Activated naive CD4-positive, alpha-beta T cell treated with anti-CD3 and anti-CD28 coated beads for 36 hours (primary cell): ENCODE measurements at places on chromosomes 16 and 17.

DNA sequence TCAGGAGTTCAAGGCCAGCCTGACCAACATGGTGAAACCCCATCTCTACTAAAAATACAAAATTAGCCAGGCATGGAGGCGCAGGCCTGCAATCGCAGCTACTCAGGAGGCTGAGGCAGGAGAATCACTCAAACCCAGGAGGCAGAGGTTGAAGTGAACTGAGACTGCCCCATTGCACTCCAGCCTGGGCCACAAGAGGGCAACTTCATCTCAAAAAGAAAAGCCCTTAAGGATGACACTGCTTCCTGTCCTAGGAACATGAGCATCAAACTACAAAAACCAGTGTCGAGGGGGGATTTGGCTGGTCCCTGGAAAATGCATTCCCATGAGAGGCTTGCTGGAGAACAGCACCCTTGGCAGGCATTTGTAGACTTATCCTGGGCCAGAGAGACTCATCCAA lies 449.5 kb upstream of the PSMD7 start:
- DNase-seq: peak; percentile 5

DNA sequence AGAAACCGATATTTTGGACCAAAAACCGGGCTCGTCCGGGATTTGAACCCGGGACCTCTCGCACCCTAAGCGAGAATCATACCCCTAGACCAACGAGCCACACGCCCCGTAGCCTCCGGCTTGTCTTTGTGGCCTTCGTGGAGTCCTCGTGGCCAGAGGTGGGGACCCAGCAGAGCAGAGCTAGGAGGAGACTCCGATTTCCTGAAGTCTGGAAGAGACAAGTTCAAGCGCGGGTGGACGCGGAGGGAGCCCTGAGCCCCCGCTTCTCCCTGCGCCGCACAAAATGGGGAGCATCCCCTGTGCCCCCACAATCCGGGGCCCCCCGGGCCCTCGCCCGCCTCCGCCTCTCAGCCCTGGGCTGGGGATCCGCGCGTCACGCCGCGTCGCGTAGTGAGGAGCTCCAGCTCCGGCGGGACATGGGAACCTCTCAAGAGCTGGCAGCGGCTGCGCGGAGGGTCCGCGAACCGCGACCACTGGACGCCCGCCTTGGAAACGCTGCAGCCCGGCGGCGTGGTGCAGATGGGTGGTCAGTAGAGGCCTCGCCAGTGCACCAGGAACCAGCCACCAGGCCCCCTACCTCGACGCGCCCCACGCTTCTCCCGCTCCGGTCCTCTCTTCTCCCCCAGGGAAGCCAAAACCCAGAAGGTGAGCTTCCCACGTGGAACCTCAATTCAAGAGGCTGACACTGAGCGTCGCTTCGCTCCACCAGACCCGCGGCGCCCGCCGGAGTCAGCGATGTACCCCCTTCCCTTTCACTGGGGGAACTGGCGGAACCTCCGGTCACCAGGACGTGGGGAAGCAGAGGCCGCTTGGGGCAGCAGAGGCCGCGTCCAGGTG lies 5.2 kb upstream of the OR1F1 start:
- DNase-seq: peak; percentile 72

- DNase-seq: peak; percentile 64
These were observed at the start of gene SPNS3 for GRCh38 chr17:4433515-4434031. Gene SPNS3 (plus strand): TSS chr17:4433940. CDS start chr17:4433968, 28 bp downstream.

DNA sequence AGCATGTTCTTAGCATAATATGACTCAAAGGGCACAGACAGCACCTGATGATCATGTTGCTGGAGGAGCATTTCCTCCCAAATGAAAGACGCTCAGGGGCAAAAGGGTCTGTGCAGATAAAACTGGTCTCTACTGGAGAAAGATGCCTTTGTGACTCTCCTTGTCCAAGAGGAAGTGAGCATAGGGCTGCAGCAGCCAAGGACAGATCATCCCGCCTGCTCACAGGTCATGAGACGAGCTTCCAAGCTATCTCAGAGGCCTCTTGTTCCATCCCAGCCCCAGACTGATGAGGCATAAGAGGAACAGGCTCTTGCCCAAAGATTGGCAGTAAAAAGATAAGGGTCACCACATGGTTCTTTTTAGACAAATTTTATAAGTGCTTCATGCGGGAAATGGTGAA lies 141.8 kb downstream of the KATNIP start:
- DNase-seq: no peak

- no peak for DNase-seq
These were observed 9.0 kb upstream of the MILR1 start for GRCh38 chr17:64439956-64440355.

GRCh38 chr16:57042157-57043111 lies 49.9 kb upstream of the CPNE2 start:
- DNase-seq: peak; percentile 94

GRCh38 chr17:13024526-13025257 lies 6.9 kb upstream of the ELAC2 start:
- DNase-seq: peak; percentile 68

DNA sequence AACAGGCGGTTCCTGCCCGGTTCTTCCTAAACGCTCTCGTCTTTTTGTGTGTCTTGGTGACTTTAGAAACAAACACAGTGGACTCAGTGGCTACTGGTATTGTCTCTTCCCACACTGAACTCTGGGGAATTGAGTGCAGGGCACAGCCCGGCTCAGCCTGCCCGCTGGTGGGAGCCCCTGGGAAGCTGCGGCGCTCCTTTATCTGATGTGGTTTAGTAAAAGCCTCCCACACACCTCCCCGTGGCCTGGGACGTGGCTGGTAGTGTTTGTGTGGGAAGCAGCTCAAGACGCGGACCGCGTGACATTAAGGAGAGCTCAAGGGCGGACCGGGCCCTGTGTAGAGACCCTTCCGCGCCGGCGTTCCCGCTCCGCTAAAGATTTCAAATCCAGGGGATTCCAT lies 55.4 kb upstream of the PVALEF start:
- DNase-seq: no peak

GRCh38 chr17:36188891-36189306 lies 7.7 kb downstream of the CCL3L1 start:
- DNase-seq: no peak

DNA sequence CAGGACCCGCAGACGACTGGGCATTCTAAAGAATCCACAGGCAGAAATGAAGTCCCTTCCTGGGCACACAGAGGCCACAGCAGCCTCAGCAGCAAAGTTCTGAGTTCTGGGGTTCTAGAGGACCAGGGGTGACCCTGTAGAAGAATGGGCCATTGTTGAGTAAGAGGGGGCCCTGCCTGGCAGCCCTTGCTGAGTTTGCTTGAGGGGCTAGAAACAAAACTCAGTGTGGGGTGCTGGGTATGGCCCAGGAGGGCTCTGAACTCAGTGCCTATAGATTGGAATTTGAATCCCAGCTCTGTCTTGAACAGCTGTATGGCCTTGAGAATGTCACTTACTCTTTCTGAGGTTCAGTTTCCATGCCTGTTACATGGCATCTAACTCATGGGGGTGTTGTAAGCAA lies at the start of gene PDILT:
Gene PDILT (minus strand): TSS at position 101 of the 400 bp plus-strand sequence. CDS start 5,437 bp downstream, outside the sequence.
- DNase-seq: no peak

DNA sequence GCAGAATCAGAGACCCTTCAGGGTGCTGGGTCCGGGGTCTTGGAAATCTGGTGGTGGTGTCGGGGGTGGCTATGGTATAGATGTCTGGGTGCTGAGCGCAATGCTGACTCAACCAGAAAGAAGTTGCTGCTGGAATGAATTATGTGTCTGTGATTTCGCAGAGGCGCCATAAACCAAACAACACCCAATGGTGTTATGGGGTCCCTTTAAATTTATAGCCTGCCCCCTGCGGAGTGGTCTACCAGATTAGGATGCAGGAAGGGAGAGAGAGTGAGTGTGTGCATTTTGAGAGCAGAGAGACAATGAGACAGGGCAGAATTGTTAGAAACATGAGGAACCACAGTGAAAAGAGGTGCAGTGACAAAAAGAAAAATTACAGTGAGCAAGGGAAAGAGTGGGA lies 100.7 kb upstream of the CDH11 start:
- DNase-seq: no peak

DNA sequence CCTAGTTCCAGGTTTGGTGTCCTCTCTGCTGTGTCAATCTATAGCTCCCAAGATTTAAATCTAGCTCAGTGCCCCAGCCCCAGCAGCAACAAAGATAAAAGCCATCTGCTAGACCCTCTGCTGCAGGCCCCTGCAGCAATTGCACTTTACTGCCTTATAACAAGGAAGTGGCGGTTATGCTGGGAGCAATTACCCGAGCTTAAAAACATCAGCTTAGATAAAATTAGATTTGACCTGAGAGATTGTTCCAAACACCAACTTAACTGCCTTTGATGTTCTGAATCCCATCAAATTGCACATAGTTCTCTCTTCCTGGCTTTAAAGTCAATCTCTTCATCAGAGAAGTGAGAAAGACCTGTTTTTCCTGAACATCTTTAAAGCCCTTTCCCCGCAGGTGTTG lies 62.4 kb upstream of the SHISA6 start:
- no peak for DNase-seq

DNA sequence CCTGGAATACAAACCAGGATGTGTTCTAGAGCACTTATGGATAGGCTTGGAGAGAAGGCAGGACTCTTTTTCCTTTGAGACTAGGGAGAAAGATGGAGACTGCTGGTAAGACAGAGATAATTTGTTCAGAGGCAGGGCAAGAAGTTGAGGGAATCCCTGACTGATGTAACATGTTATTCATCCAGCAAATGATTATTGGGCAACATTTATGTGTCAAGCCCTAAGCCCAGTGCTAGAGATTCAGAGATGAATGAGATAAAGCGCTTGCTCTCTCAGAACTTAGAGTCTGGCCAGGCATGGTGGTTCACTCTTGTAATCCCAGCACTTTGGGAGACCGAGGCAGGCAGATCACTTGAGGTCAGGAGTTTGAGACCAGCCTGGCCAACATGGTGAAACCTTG lies 47.8 kb upstream of the NUFIP2 start:
- no peak for DNase-seq

GRCh38 chr16:48503779-48504178 lies 106.2 kb downstream of the N4BP1 start:
- DNase-seq: no peak

DNA sequence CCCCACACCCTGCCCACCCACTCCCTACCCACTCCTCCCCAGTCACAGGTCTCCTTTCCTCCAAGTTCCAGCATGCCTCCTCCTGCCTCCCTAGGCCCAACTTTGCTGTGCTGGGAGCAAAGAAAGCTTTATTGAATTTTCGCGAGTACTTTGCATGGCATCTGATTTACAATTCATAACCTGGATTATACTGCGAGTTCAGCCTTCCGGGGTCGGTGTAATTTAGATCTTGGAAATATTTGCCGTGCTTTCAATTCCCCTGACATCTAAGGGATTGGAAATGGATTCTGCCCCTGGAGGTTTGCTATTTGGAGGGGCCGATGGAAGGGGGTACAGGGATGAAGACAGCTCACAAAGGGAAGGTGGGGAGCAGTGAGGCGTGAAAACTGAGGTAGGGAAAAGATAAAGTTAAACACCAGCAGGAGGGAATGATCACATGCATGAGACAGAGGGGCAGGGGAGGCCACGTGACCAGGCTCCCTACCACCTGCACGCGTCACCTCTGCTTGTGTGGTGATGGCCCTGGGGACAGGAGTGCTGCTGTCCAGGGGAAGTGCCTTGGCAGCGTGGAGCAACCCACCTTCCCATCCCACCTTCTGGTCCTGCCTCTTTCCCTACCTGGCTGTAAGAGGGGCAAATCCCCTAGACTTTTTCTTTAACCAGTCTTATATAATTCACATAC lies 132.3 kb upstream of the RPL38 start:
- no peak for DNase-seq

DNA sequence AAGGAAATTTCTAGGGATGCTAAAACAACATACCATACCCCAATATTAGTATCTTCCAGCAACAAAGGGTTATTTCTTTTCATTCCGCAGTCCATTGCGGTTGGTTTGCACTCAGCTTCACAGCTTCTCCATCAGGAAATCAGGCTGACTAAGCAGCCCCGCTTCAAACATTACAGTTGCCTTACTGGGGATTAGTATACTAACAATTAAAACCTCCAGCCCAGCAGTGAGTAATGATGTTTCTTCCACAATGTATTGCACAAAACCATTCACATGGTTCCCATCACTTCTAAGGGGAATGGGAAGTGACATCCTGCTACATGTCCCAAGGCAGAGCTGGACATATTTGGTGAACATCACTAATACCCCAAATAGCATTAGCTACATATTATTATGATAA lies 1384.9 kb downstream of the CDH8 start:
- DNase-seq: no peak

- DNase-seq: no peak
These were observed 121.5 kb downstream of the CDK5R1 start for GRCh38 chr17:32608267-32608666.

- peak; percentile 14 for DNase-seq
These were observed 599 bp downstream of the TOP3A start for GRCh38 chr17:18314059-18314730.

- no peak for DNase-seq
These were observed 53.4 kb upstream of the CBX4 start for GRCh38 chr17:79892457-79893241.

- no peak for DNase-seq
These were observed 38.6 kb downstream of the COX10 start for GRCh38 chr17:14107889-14108288.

- no peak for DNase-seq
These were observed 8.1 kb downstream of the KCNH6 start for GRCh38 chr17:63531022-63531965.
